ENCODE measurements at places on chromosomes 4 and X.

- no peak for DNase-seq
These were observed 101.5 kb downstream of the MXRA5 start for GRCh38 chrX:3244955-3245354.

- no peak for DNase-seq
These were observed 17.3 kb downstream of the LRPAP1 start for GRCh38 chr4:3514806-3515501.

- DNase-seq: no peak
These were observed 665.6 kb downstream of the TRIML1 start for GRCh38 chr4:188804861-188805260.

DNA sequence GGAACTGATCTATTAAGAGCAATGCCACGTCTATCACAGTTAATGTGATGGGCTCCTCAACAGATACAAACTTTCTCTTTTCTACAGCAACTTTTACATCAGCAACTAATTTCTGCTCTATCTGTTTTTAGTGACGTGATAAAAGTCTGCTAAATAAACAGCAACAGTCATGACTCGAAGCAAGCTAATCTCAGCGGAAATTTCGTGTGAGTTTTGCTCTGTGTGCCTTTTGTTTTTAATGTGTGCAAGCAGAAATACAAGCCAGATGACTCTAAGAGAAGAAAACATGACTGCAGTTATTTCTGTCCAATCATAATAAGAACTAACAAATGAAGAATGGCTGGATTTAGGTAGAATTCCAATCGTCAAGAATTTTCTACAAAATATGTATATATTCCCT lies 214.3 kb downstream of the LDB2 start:
- no peak for DNase-seq

- no peak for DNase-seq
These were observed 28.3 kb downstream of the CYTL1 start for GRCh38 chr4:4990857-4991540.

DNA sequence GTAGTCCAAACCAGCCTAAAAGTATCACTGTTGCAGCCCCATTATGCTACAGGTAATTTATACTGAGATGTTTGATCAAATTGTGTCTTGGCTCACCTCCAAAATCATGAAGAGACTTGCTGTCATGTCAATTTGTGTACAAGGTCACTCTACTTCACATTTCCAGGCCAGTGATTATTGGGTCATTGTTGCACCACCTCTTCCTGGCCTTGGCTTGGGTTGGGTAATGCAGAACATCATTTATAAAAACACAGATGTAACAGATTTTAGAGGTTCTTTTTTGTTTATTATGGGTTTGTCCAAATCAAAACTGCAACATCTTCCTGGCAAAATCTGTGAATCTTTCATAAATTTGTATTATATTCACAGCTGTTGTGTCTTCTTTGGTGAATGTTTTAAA lies 459.5 kb downstream of the ANKRD50 start:
- no peak for DNase-seq

DNA sequence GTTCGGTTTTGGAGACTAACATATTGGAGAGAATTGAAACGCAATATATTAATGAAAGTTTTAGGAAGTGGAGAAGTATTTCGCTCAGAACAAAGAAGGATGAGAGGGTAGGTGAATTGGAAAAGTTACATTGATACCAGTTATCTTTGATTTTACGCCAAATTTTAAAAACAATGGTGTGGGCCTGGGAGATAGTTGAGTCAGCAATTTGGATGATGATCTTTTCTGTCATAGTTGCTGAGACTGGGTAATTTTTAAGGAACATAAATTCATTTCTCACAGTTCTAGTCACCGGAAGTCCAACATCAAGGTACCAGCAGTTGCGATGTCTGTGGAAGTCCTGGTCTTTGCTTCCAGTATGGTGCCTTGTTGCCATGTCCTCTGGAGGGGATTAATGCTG lies 644.8 kb upstream of the LCORL start:
- no peak for DNase-seq

GRCh38 chrX:103828529-103828928 lies 3.5 kb downstream of the RAB9B start:
- no peak for DNase-seq

GRCh38 chr4:87152310-87153041 lies 67.9 kb downstream of the KLHL8 start:
- no peak for DNase-seq

DNA sequence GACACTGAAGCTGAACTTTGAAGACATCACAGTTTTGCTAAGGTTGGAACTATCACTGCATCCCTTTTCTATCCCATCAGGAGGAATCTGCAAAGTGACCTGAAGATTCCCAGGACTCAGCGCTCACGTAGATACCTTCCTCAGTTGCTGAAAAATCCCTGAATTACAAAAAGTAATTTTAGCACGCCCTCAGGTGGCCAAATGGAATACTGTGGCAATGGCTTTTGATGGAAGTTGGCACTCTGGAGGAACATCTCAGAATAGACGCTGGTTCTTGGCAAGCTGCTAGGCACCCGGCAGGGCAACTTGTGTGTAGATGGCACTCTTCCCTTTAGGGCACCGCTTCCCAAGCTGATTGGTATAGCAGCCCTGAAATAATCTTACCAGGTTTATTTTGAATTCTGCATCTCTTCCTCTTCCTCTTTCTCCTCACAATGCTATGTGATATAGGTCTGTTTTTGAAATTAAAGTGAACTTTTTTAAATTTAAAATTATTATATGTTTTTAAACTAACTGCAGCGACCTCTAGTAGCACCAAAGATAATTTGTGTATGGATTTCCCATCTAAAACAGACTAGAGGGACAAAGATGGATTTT lies 16.3 kb upstream of the ESX1 start:
- no peak for DNase-seq

DNA sequence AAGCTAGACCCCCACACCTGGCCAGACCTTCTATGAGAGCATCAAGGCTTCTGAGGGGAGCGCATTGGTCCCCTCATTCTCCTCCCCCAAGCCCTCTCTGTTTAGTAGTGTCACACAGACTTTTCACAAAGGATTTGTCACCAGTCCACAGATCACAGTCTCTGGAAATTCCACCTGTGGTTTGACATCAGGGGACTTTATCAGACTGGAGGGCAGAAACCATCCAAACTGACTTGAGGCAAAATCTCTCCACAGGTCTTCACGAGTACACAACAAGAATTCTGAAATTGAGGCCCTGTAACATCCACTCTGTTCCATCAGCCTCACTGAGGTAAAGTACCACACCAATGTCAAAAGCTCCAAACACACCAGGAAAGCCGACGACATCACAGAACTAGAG lies 112.5 kb downstream of the SH3KBP1 start:
- DNase-seq: peak; percentile 31

DNA sequence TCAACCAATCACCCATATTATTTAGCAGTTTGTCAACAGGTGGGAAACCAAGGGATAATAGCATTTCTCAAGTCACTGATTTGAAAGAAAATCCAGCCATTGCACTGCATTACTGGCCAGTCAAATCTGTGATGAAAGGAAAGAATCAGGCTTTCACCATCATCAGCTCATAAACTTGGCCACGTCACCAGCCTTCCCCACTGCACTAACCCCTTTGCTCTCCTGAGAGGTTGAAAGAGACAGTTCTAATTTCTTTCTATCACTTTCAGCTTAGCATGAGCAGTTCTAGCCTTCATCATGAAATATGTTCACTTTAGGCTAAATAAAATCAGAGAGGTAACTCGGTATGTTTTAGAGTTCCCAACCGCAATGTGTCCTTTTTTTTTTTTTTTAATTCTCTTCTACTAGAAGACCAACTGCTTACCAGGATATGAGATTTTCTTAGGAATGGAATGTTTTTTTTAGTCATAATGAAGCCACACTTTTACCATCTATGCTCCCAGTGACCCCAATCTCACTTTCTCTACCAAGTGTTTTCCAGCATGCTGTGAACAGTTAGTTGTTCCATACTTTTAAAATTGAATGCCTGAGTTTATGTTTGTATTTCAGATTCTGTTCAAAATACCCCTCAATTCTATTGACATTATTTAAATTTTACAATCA lies 55.7 kb upstream of the SLC7A11 start:
- DNase-seq: no peak

GRCh38 chr4:80253510-80253909 lies 13.0 kb upstream of the FGF5 start:
- DNase-seq: no peak

DNA sequence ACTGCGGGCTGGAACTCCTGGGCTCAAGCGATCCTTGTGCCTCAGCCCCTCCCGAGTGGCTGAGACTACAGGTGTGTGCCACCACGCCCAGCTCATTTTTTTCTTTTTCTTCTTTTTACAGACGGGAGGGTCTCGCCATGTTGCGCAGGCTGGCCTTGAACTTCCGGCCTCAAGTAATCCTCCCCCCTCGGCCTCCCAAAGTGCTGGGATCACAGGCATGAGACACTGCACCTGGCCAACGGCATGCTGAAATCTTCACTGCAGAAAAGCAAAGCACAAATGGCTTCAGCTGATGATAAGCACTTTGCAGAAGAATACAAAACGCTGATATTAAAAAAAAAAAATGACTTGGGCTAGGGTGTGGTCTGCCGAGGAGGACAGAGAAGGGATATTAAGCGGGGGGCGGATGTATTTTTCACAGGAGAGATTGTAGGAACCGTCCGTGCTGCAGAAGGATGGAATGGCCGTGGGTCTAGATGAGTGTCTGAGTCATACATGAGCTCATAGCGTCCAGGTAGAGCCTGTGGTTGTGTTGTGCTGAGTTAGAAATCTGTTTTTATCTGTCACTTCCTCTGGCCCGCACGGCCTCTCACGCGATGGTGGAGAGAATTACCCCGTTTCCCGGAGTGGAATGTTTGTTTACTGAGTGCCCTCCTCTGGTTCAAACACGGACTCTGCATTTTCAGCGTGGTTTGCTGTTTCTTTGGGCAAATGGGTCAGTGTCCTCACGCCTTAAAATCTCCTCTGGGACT lies 8.5 kb upstream of the AKAP17A start:
- peak; percentile 58 for DNase-seq

- no peak for DNase-seq
These were observed 206.8 kb downstream of the CHRDL1 start for GRCh38 chrX:110588853-110589252.

DNA sequence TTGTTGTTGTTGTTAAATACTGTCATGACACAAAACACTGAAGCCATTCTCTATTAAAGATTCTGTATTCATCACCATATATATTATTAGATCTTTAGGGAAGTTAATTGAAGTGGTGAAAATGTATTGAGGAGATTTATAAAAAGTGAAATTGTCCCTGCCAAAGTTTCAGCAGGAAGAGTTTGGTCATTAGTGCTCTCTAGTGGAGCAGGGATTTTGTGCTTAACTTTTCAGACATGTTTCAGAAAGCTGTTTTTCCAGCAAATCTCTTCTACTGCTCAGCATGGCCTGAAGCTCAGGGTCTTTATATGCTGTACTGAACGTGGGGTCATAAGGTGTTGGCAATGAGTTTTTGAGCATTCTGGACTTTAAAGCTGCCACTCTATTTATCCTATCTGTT lies 36.7 kb upstream of the CXXC4 start:
- no peak for DNase-seq

DNA sequence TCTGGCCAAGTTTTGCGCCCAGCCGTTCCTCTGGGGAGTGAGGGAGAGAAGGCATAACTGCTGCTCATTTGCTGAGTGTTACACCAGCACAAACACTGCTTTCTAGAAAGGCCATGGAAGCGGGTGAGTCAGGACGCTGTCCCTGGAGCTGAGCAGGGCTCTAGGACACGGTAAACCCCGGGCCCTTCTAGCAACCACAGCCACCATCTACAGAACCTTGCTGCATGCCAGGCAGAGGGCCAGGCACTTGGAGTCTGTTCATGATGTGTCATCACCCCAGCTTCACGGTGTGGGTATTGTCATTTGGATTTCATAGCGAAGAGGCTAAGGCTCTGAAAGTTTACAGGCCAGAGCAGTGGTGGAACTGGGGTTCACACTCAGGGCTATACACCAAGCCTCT lies 31.8 kb upstream of the C4orf50 start:
- DNase-seq: no peak
